ENCODE measurements at places on chromosomes 16 and 17. TPM values are rescaled to one million over a fixed set of nuclear protein-coding genes. Genes with fewer than 3 reads are reported as not detected.

The EFCAB5 gene
- total RNA-seq: 0.69 TPM

The MYCBPAP gene
- total RNA-seq: 2.5 TPM

The CCL1 gene
- not detected for total RNA-seq

The TEX19 gene
- total RNA-seq: not detected

The RRAD gene
- 1.1 TPM for total RNA-seq

The COPZ2 gene
- total RNA-seq: not detected

The ABCA6 gene
- 1.6 TPM for total RNA-seq

The C17orf78 gene
- total RNA-seq: not detected

DNA sequence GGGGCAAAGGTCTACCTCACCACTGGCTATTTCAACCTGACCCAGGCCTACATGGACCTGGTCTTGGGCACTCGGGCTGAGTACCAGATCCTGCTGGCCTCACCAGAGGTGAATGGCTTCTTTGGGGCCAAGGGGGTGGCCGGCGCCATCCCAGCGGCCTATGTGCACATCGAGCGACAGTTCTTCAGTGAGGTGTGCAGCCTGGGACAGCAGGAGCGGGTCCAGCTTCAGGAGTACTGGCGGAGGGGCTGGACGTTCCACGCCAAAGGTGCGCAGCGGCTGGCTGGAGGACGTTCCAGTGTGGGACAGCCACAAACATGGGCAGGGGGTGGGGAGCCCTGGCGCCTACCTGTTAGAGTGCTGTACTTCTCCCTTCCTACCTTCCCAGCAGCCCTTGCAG is 25.4 kb downstream of the PGS1 start:
- H3K27ac ChIP-seq: peak overlapping the region; percentile 17
- peaks cover 20% of the 10 kb centered on the region for H3K4me1 ChIP-seq
- no peaks in the 10 kb centered on the region for H3K27me3 ChIP-seq
- H3K36me3 ChIP-seq: peaks cover 4% of the 10 kb centered on the region
- DNase-seq: no peak

DNA sequence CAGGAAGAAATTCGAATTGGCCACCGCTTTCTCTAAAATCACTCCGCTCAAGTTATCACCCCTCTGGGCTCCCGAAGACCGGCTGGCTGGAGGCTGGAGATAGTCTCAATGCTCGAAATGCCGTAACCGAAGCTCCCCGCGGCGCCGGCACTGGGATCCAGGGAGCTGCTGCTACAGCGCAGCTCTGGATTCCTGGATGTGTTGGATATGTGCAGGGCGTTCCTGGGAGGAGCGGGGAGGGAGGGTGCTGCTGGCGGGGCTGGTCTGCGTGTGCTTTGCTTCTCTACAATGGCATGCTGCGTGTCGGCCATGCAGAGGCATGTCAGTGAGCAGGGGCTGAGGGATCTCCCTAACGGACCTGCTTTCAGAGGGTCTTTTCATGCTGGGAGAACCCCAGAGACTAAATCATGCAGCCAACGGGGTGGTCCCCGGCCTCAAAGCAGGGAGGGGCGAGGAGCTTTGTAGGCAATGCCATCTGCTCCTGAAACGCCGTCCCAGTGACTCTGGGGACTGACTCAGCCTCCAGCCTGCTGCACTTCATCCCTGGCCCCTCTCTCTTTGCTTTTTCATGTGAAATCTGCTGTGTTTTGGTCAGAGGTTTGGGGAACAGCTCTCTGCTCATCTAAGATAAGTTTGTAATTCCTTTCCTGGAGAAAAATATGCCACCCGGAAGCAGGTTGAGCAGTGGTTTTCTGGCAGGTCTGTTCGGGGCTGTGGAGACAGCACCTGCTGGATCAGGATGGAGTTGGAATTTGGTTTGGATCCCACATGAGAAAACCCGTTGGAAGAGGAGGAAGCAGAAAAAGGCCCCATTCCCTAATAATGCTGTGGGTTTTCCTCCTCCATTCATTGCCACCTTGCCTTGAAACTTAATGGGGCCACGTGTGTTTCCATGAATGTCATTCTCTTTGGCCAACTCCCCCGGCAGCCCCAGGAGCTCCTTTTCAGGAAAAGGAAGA is 311.4 kb downstream of the SEC14L1 start:
- H3K4me3 ChIP-seq: peak overlapping the region; percentile 98
- peak overlapping the region; percentile 99 for H3K27ac ChIP-seq
- peaks cover 38% of the 10 kb centered on the region for H3K4me1 ChIP-seq
- DNase-seq: peak; percentile 84
- no peaks in the 10 kb centered on the region for H3K36me3 ChIP-seq

DNA sequence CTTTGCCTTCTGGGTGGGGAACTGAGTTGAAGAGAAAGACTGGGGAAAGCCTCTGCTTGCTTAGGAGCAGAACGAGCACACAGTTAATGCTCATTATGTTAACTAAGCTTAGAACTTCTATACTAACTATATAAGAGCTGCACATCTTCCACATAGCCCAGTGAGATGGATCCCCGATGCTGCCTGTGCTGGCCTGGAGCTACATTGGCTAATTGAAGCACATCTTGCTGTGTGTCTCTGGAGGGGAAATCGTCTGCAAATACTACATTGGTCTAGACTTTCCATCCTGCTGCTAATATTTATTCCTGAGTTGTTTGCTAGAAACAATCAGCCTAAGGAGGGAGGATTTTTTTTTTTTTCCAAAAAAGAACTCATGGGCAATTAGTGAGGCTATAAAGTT is 406.3 kb downstream of the HAPSTR1 start:
- no peak overlapping the region for H3K27ac ChIP-seq
- H3K27me3 ChIP-seq: peaks cover 3% of the 10 kb centered on the region
- H3K4me3 ChIP-seq: no peak overlapping the region
- peaks cover 3% of the 10 kb centered on the region for H3K4me1 ChIP-seq
- no peak for DNase-seq

DNA sequence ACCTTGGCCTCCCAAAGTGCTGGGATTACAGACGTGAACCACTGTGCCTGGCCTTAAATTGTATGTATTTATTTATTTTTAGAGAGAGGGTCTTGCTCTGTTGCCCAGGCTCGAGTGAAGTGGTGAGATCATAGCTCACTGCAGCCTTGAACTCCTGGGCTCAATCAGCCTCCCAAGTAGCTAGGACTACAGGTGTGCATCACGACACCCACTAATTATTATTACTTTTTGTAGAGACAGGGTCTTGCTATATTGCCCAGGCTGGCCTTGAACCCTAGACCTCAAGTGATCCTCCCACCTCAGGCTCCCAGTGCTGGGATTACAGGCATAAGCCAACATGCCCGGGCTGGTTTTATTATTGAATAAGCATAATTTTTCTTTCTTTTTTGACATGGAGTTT is 4.1 kb upstream of the NFATC2IP start:
- H3K4me3 ChIP-seq: no peak overlapping the region
- peaks cover 6% of the 10 kb centered on the region for H3K27me3 ChIP-seq
- DNase-seq: no peak
- H3K27ac ChIP-seq: no peak overlapping the region

GRCh38 chr16:85139881-85140339 is 27.6 kb upstream of the CIBAR2 start:
- H3K36me3 ChIP-seq: no peaks in the 10 kb centered on the region
- no peak for DNase-seq
- H3K27ac ChIP-seq: no peak overlapping the region
- H3K4me3 ChIP-seq: no peak overlapping the region

GRCh38 chr16:68217506-68217905 is 18.4 kb downstream of the ESRP2 start:
- H3K4me3 ChIP-seq: no peak overlapping the region
- H3K27ac ChIP-seq: no peak overlapping the region
- no peaks in the 10 kb centered on the region for H3K36me3 ChIP-seq
- DNase-seq: no peak

DNA sequence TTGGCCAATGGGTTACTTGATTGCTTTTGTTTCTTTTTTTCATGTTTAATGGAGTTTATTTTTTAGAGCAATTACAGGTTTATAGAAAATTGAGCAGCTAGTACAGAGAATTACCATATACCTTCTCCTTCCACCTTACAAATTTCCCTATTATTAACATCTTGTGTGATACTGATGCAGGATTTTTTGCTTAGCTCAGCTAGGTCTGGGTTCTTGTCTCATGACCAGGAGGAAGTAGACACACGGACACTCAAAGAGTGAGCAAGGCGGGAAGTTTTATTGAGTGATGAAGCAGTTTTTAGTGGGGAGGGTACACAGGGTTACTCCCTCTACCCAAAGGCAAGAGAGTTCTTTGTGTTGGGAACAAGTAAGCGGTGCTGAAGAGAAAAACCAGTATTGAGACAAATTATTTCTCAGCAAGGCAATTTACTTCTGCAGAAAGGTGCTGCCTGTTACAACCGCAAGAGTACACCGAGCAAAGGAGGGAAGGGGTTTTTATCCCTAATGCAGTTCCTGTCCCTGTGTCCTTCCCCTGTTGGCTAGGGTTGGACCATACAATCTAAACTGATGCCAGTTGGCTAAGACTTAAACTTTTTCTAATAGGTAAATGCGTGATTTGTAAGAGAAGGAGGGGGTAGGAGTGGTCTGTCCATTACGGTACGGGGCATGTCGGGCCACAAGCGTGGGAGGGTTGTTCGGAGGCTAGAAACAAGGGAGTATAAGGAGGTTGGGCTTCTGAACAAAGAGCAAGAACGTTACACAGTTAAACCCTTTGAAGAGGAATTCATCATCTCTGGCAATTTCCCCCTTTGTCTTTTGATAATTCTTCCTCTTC is 26.9 kb downstream of the SEC14L1 start:
- H3K27ac ChIP-seq: no peak overlapping the region
- no peaks in the 10 kb centered on the region for H3K27me3 ChIP-seq
- H3K36me3 ChIP-seq: peaks cover 36% of the 10 kb centered on the region
- H3K4me3 ChIP-seq: no peak overlapping the region
- H3K4me1 ChIP-seq: peaks cover 24% of the 10 kb centered on the region
- DNase-seq: no peak

GRCh38 chr16:81179219-81179618 is 59.3 kb upstream of the BCO1 start:
- peaks cover 8% of the 10 kb centered on the region for H3K27me3 ChIP-seq
- DNase-seq: no peak
- peaks cover 8% of the 10 kb centered on the region for H3K4me1 ChIP-seq
- H3K27ac ChIP-seq: no peak overlapping the region

GRCh38 chr16:3881499-3881990 is 1.0 kb upstream of the CREBBP start:
- no peak overlapping the region for H3K27ac ChIP-seq
- no peak for DNase-seq
- peaks cover 13% of the 10 kb centered on the region for H3K27me3 ChIP-seq
- peaks cover 30% of the 10 kb centered on the region for H3K4me1 ChIP-seq
- H3K4me3 ChIP-seq: peak overlapping the region; percentile 83

Measured in glutamatergic neuron (in vitro differentiated cells).